ENCODE measurements at places on chromosomes 4 and X. TPM values are rescaled to one million over a fixed set of nuclear protein-coding genes. Genes with fewer than 3 reads are reported as not detected.

DNA sequence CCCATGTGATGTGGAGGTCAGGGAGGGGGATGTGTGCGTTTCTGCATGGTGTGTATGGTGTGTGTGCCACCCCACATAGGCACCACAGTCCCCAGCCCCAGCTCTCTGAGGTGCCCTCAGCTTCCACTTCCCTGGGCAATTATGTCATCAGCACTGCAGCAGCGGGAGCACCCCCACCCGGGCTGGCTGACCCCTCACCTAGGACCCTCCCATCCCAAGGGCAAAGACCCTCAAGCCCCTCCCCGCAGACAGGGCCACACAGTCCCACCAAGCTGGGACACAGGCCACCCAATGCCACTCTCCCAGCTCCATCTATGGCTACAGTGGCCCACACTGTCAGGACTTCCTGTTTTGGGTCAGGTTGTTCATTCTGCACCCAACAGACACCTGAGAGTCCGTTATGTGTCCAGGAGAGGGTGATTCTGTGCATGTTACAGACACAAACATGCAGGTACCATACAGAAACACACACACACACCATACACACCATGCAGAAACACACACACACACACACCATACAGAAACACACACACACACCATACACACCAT lies 75.2 kb downstream of the JAKMIP1 start:
- peaks cover 13% of the 10 kb centered on the region for H3K27me3 ChIP-seq
- no peaks in the 10 kb centered on the region for H3K4me1 ChIP-seq
- no peak overlapping the region for H3K27ac ChIP-seq
- no peaks in the 10 kb centered on the region for H3K36me3 ChIP-seq
- H3K4me3 ChIP-seq, result no peak overlapping the region
- DNase-seq, result no peak

DNA sequence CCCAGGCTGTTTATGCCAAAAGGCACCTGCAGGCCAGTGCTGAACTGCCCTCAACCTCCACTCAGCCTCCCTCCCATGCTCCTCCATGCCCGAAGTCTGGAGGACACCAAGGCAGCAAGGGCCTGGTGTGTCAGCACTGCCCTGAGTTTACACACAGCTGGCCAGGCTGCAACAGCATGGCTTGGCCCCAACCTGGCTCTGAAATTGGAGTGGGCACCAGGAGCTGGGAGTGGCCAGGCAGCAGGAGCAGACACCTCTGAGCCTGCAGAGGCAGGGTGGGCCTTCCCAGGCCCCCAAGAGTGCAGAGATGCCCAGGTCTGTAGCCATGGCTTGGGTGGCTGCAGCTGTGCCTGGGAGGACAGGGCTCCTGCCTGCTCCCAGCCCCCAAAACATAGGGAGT lies 571.2 kb upstream of the ACTRT1 start:
- no peak overlapping the region for H3K27ac ChIP-seq
- no peaks in the 10 kb centered on the region for H3K27me3 ChIP-seq
- no peak overlapping the region for H3K4me3 ChIP-seq

GRCh38 chr4:112704322-112704721 lies 67.4 kb downstream of the LARP7 start:
- no peak for DNase-seq
- H3K27ac ChIP-seq, result no peak overlapping the region
- H3K27me3 ChIP-seq, result peaks cover 74% of the 10 kb centered on the region
- H3K36me3 ChIP-seq, result no peaks in the 10 kb centered on the region
- H3K4me1 ChIP-seq, result peaks cover 13% of the 10 kb centered on the region

DNA sequence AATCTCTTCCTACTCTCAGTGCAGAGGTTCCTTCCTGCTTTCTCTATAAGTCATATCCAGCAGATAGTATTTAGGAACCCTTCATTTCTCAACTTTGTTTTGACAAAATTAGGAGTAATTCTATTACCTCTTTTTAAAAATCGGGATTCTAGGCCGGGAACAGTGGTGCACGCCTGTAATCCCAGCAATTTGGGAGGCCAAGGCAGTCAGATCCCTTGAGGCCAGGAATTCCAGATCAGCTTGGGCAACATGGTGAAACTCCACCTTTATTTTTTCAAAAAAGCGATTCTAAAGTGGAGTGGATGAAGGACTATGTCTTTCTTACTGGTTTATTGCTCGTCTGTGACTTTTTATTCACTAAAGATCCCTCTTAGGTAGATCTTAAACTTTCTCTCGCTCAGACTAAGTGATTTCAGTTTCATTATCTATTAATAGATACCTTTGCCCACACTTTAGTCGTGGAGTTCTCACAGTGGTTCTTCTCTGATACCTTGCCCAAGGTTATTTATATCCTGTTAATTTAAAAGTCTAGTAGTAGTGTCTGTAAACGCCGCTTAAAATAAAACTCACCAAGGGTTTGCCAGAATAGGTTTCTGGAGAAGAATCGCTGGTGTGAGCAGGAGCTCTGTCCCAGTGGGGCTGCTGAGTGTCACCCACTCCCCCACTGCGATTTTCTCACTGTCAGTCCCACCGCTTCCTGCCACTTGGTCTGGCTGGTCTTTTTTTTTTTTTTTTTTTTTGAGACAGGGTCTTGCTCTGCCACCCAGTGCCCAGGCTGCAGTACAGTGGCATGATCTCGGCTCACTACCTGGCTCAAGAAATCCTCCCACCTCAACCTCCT lies 27.0 kb upstream of the TMEM131L start:
- H3K4me3 ChIP-seq, result no peak overlapping the region
- H3K27me3 ChIP-seq, result no peaks in the 10 kb centered on the region
- no peaks in the 10 kb centered on the region for H3K36me3 ChIP-seq

- no peak for DNase-seq
- no peaks in the 10 kb centered on the region for H3K4me1 ChIP-seq
- H3K27ac ChIP-seq, result no peak overlapping the region
- H3K36me3 ChIP-seq, result no peaks in the 10 kb centered on the region
These were observed 134.2 kb downstream of the SPOCK3 start for GRCh38 chr4:167100120-167100519.

GRCh38 chrX:48490661-48491060 lies 14.7 kb downstream of the FTSJ1 start:
- no peak for DNase-seq
- H3K36me3 ChIP-seq, result peaks cover 4% of the 10 kb centered on the region
- H3K4me1 ChIP-seq, result no peaks in the 10 kb centered on the region
- H3K27ac ChIP-seq, result no peak overlapping the region

DNA sequence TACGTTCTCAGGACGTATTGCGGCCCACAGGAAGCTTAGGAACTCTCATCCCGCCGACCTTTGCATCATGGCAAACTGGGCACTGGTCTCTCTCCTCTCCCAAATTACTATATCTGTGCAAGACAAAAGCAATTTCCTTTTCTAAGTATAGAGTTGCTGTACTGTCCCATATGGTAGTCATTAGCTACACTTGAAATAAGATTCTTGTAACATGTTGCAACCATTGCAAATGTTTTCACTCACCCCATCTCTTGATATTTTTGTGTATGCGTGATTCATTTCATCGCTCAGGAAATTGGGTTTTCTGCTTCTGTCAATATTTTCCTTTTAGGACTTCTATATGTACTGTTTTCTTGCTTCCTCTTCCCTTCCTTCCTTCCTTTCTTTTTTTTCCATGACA lies 15.7 kb downstream of the ARMCX6 start:
- H3K27me3 ChIP-seq, result no peaks in the 10 kb centered on the region
- DNase-seq, result no peak
- H3K27ac ChIP-seq, result no peak overlapping the region
- no peak overlapping the region for H3K4me3 ChIP-seq
- peaks cover 9% of the 10 kb centered on the region for H3K4me1 ChIP-seq
- H3K36me3 ChIP-seq, result no peaks in the 10 kb centered on the region

GRCh38 chrX:119816300-119816699 lies 24.9 kb upstream of the RPL39 start:
- no peak for DNase-seq
- H3K36me3 ChIP-seq, result no peaks in the 10 kb centered on the region
- no peak overlapping the region for H3K27ac ChIP-seq
- H3K4me3 ChIP-seq, result no peak overlapping the region
- H3K4me1 ChIP-seq, result no peaks in the 10 kb centered on the region

DNA sequence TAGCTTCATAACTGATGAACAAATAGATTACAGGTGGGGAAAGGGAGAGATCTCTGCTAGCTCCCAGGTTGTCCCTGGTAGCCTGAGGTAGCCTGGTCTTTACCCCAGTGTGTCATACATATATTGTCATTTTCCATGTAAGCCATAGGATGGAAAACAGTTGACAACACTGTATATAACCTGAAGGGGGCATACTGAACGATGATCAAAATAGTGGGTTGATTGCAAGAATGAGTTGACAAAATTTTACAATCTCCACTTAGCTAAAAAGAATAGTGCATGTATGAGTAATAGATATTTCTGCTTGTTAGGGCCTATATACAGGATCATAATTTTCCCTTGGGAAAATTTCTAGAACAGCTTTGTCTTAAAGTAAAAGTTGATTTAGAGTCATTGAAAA lies 304.1 kb upstream of the HAND2 start:
- no peak overlapping the region for H3K27ac ChIP-seq
- no peaks in the 10 kb centered on the region for H3K36me3 ChIP-seq
- no peak for DNase-seq

- DNase-seq, result no peak
- peaks cover 21% of the 10 kb centered on the region for H3K36me3 ChIP-seq
- H3K4me3 ChIP-seq, result no peak overlapping the region
- H3K27ac ChIP-seq, result no peak overlapping the region
These were observed 11.4 kb downstream of the FRAS1 start for GRCh38 chr4:78068481-78068880.

- H3K27me3 ChIP-seq, result no peaks in the 10 kb centered on the region
- no peaks in the 10 kb centered on the region for H3K36me3 ChIP-seq
- no peak overlapping the region for H3K27ac ChIP-seq
- peaks cover 29% of the 10 kb centered on the region for H3K4me1 ChIP-seq
- no peak for DNase-seq
- no peak overlapping the region for H3K4me3 ChIP-seq
These were observed 148.0 kb downstream of the STIM2 start for GRCh38 chr4:27008679-27009078.

The DMRTC1B gene
- 1.9 TPM for total RNA-seq

The TRIML1 gene
- 2.0 TPM for total RNA-seq

Data from type B pancreatic cell (in vitro differentiated cells).